Activated CD8-positive, alpha-beta memory T cell treated with anti-CD3 and anti-CD28 coated beads, Interleukin-2, amount 50 U/mL, for 48 hours (primary cell): ENCODE measurements at places on chromosomes 5 and 9.
A peak's percentile ranks its signal among the peaks of the same experiment; 100 is the strongest.

GRCh38 chr5:140116716-140117115 lies 2.8 kb downstream of the PURA start:
- no peak for DNase-seq

- DNase-seq: no peak
Observed at GRCh38 chr9:38183994-38184568, 115.1 kb upstream of the SHB start.

DNA sequence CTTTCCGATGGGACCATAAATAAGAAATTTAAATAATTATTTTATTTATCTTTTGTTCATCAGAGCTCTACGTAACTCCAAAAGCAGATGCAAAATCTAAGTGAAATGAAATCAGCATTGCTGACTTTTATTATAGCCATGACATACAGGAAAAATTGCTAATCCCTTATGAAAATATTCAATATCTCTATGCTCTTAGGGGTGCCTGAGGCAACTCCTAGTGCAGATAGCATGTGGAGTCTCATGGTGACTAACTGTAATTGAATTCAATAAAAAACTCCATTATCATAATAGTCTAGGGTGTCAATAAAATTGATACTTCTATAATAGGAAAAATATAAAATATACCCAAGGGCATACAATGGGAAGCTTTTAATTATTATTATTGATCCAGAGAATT lies 42.6 kb downstream of the SLC24A2 start:
- DNase-seq: no peak

GRCh38 chr9:28024676-28025075 lies 451.4 kb upstream of the C9orf72 start:
- DNase-seq: no peak

DNA sequence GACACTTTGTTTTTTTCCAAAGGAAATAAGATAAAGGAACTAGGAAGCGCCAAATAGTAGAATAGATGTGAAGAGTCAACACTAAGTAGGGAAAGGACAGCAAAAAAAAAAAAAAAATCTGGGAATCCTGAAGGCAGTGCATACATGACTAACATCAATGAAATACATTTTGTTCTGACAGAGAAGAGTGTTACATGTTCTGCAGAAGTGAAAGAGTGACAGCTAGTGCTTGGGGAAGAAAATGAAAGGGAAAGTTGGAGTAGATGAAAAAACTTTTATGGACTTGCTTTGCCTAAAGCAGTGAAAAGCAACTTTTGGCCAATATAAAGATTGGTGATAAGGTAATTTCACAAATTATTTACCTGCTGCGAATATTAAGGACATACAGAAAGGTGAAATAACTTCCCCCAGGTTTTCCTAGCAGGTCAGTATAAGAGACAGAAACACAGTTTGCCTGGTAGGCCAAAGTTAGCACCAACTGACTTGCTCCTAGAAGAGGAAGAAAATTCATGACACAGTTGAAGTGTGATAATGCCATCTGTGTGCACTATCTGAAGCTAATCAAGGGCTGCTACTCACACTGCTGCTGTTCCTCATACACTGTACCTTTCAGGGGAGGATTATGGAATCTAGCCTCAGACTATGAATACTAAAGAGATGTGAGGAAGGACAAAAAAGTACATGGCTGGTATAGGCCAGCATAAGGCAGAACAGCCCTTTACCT lies 38.6 kb downstream of the RANBP6 start:
- no peak for DNase-seq

- DNase-seq: peak; percentile 89
Observed at GRCh38 chr9:128191406-128192046, at the start of gene CIZ1. TSS of gene CIZ1 (minus strand) at chr9:128191572. CDS start at chr9:128190857, 715 bp downstream.

DNA sequence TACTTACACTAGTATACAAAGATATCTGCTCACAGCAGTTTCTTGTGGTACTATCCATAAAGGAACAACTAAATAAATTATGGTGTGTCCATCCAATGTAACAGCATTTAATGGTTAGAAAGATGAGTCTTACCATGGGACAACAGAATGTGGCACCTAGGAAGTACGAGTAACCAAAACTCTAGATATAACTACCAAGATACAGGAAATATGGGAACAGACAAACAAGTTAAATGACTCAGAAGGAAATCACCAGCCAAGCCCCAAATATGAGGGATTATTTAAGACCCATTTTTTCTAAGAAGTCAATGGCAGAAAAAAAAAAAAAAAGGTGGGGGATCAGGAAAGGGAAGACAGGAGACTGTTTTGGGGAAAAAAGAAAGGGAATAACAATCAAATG lies 294.8 kb downstream of the PRELID2 start:
- no peak for DNase-seq

DNA sequence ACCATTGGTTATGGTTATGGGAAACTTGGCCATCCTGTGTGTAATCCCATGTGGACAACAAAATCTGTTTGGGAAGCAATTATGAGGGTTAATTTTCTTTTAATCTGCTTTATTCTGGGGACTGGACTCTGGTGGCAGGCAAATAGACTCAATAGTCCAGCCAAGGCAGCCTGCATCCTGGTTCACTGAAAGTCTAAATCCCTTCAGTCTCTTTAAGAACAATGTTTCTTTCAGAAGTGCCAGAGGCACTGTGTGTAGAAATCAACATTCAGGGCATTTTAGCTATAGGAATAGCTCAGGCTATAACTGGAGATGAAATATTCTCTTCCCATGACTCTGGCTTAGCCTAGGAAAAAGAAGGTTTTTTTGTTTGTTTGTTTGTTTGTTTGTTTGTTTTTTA lies 118.0 kb downstream of the SPATA31D1 start:
- no peak for DNase-seq

GRCh38 chr5:112329419-112330090 lies 89.5 kb downstream of the EPB41L4A start:
- no peak for DNase-seq

DNA sequence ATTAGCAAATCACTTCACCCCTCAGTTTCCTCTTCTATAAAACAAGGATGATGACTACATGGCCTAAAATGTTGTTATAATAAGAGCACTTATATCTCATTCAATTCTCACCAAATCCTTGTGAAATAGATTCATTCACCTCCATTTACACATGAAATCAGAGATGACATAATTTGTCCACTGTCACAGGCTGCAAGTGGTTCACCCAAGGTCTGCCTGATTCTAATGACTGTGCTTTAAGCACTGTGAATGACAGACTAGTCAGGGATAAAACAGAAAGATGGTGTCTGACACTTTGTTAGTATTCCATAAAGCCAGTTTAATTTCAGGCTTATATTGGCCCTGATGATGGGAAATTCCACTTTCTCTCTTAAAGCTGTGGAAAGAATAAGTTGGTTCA lies 209.5 kb downstream of the MAPKAP1 start:
- no peak for DNase-seq

GRCh38 chr9:105173306-105173705 lies 71.1 kb upstream of the SLC44A1 start:
- DNase-seq: no peak

DNA sequence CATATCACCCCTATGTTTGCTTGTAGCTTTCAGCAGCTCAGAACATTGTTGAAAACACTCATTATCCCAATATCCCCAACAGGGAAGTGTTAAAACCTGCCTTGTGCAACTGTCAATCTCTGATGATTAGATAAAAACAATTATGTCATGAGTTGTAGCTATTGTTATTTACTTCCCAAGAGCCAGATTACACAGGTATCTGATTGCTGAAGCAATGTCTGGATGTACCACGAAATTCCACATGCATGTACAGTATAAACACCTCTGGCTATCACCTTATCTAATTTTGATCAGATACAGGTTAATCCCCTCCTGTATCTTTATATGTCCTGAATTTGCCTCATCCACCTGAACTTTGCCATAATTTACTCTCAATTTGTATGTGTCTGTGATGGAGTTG lies 38.7 kb downstream of the TMC1 start:
- DNase-seq: no peak

DNA sequence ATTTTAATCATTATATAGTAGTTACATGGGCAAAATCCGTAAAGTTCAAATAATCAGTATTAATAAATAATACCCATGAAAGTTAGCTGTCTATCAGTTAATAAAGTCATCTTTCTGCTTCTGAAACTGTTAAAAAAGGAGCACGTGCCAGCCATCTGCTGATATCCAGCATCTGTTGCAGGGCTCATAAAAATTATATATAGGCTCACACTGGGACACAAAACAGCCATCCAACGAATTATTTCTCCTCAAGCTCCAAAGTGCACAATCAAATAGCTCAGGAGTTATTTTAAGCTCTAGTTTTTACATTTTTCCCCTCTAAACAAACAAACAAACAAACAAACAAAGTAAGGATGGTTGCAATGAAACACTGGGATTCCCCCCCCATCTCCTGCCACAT lies 48.3 kb downstream of the MRPS27 start:
- DNase-seq: no peak

- no peak for DNase-seq
Observed at GRCh38 chr9:99093492-99093791, 11.5 kb upstream of the TGFBR1 start.

DNA sequence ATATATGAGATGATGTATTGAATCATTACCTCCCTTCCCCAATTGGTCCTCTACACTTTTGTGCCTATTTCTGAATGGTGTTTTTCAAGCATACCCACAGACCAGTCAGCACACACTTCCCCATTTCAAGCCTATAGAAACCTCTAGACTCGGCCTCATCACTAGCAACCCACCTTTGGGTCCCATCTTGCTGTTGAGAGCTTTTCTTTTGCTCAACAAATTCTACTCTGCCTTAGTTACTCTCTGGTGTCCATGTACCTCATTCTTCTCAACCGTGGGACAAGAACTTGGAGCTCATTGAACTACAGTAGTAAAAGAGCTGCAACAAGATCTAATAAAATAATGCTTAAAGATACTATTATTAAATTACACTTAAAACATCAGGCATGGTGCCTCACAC lies 49.0 kb upstream of the KDM4C start:
- DNase-seq: no peak

GRCh38 chr9:21144603-21145002 lies 3.0 kb upstream of the IFNW1 start:
- no peak for DNase-seq

DNA sequence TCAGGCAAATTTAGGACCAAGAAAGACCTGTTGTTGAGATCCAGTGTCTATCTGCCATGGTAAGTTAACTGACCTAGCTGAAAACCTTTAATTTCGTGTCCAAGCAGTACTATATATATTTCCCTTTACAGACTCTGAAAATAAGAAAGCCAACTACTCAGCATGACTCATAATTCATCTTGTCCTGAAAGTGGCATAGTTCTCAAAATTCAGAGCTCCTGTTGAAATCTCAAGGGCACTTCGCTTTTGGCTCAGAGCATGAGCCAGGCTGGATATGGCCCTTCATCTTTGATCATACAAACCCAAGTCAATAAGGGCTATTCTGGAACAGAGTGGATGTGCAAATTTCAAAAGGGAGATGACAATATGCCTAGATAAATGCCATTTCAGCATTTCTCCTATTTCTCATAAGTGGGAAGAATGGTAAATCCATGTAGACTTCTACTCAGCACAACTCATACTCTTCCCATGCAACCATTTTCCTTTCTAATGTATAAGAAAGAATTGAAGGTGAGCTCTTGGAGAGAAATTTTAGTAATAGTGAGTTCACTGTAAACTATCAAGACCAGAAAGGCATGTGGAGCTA lies 567.9 kb upstream of the DAB2 start:
- DNase-seq: no peak

GRCh38 chr5:76620166-76620565 lies 3.0 kb downstream of the F2RL2 start:
- DNase-seq: no peak

GRCh38 chr5:181233801-181234454 lies 9.8 kb downstream of the RACK1 start:
- peak; percentile 61 for DNase-seq

- peak; percentile 58 for DNase-seq
Observed at GRCh38 chr5:133565993-133566392, 46.3 kb downstream of the FSTL4 start.

DNA sequence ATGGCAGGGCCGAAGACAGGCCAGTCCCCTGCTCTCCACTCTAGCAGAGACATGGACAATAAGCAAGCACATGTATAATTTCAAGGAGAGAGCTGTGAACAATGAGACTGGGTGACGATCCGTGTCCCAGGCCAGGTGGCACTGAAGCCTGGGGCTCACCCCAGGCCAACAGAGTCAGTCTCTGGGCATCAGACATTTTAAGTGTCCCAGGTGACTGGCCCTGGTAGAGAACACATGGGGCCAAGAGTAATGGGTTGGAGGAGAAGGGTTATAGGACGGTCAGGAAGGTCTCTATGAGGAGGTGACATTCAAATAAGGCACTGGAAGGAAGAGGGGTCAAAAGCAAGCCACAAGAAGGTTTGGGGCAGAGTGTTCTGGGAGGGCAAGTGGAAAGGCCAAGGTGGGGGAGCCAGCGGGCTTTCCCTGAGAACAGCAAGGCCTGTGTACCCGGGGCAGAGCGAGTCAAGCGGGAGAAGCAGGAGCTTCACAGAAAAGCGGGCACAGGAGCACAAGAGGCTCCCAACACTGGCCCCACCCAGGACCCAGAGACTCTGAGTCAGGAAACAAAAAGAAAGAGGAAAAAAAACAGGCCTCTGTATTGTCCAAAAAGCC lies 1.1 kb upstream of the AKNA start:
- DNase-seq: peak; percentile 62

DNA sequence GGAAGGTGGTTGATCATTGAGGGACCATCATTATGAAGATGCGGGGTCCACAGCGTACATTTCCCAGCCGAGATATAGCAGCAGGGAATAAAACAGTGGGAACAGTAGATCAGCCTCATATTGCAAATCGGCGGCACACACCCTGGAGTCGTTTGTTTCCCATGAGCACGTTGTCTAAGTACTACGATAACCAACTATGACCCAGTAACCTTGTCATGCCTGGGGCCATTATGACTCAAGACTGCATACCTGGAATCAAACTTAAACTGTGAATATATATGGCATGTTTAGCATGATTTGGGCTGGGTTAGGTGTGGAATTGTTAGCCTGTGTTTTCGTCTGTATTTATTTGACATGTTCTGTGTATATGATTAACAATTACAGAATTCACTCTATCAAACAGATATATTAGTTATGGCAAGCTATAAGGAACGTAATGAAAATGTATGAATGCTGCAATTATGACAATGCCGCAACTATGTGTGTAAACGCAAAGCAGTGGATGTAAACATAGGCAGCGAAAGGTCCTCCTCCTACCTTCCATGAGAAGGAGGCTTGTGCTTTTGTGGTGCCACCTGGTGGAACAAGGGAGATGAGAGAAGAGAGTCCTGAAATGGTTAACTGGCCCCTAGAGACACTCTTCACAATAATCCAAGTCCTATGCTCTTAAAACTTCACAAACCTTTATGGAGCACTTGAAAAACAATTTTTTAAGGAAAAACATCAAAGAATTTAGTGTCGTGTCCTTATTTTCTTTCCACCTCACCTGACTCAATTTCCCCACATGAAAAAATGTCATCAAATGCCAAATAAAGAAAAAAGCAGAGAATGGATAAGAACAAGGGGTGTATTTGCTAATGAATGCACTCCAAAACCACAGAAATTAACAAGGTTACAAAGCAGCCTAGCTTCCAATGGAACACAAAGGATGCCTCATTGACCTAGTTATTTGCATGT lies 47.1 kb downstream of the SEMA5A start:
- no peak for DNase-seq

DNA sequence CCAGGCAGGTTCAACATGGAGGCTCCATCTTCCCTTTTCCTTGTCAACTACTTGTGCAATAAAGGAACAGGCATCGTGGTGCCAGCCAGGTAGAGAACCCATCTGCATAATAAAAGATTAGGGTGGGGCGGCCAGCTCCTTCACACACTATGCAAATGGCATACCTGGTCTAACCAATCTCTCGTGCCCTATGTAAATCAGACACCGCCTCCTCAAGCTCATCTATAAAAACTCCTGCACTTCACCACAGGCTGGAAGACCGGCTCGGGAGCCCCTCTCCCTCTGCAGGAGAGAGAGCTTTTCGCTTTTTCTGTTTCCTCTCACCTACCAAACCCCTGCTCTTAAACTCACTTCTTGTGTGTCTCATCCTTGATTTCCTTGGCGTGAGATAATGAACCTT lies 244.3 kb upstream of the PUM3 start:
- DNase-seq: no peak
